ENCODE measurements at places on chromosomes 2 and 18. TPM values are rescaled to one million over a fixed set of nuclear protein-coding genes. Genes with fewer than 3 reads are reported as not detected.
A peak's percentile ranks its signal among the peaks of the same experiment; 100 is the strongest.

CYRIA gene
- total RNA-seq, result 0.13 TPM

PARD6G gene
- total RNA-seq, result 5.2 TPM

ATIC gene
- total RNA-seq, result 223 TPM

UCN gene
- total RNA-seq, result 4.4 TPM

DNA sequence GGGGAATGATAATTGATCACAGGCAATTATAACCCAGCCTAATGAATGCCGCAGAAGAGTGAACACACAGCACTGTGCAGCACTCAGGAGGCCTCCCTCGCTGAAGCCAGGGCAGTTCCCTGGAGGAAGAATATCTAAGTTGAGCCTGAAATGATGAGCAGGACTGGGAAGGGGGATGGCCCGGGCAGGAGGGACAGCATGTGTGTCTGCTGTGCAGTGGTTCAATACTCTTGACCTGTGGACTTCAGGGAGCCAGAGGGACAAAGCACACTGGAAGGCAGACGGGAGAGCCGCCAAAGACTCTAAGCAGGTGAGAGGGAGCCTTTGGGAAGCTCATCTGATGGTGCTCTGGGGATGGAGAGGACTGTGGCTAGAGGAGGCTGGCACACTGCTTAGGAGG lies 62.6 kb downstream of the ARHGEF4 start:
- H3K36me3 ChIP-seq, result no peaks in the 10 kb centered on the region
- no peaks in the 10 kb centered on the region for H3K27me3 ChIP-seq
- no peak for DNase-seq
- H3K4me3 ChIP-seq, result no peak overlapping the region
- H3K27ac ChIP-seq, result no peak overlapping the region
- H3K4me1 ChIP-seq, result no peaks in the 10 kb centered on the region

DNA sequence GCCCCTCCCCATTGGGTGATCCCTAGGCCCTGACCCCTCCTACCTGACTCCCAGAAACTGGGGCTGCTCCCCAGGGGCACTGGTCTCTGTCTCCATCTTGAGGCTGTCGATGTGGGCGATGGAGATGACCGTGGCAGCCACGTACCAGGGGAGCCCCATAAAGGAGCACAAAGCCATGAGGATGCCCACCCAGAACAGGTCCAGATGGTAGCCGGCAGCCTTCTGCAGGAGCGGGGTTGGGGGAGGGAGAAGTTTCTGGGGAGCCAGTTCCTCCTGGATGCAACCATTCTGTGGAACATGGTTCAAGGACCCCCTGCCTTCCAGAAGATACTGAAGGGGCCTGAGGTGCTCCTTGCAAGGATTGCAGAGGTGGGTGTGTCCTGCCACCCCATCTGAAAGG lies 34.0 kb downstream of the MTHFD2 start:
- H3K27ac ChIP-seq, result no peak overlapping the region
- H3K4me3 ChIP-seq, result no peak overlapping the region
- H3K27me3 ChIP-seq, result no peaks in the 10 kb centered on the region
- DNase-seq, result no peak
- H3K36me3 ChIP-seq, result no peaks in the 10 kb centered on the region
- no peaks in the 10 kb centered on the region for H3K4me1 ChIP-seq

DNA sequence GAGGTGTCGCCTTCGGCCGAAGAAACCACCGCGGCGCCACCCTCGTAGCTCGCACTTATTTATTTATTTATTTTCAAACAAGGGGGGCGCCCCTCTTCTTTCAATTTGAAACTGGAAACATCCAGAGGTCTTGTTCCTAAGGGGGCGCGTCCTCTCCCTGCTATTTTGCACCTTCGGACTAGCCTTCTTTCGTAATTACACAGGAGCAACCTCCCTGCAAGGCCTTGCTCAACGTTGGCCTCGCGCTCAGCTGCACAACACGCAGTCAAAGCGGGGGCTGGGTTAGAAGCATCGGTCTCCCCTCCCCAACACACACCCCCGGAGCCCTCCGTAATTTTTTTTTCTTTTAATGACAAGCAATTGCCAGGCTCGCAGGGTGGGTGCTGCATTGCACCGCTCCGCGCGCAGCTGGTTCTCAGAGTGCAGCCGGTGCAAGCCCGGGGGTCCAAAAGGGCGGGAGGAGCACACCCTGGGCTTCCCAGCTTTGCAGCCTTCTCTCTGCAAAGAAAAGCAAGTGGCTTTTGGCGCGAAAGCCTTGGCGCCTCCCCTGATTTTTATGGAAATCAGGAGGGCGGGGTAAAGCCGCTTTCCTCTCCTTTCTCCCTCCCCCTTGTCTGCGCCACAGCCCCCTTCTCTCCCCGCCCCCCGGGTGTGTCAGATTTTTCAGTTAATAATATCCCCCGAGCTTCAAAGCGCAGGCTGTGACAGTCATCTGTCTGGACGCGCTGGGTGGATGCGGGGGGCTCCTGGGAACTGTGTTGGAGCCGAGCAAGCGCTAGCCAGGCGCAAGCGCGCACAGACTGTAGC lies at the start of gene MYCN:
Gene MYCN, plus strand, starts transcription at position 697 of the 807 bp plus-strand sequence. CDS start 1,515 bp downstream, outside the sequence.
- H3K27me3 ChIP-seq, result peaks cover 26% of the 10 kb centered on the region
- H3K36me3 ChIP-seq, result no peaks in the 10 kb centered on the region
- H3K4me1 ChIP-seq, result peaks cover 12% of the 10 kb centered on the region
- DNase-seq, result no peak
- peak within 1 kb of the TSS; percentile 46 for H3K4me3 ChIP-seq
- no peak within 1 kb of the TSS for H3K27ac ChIP-seq

- no peak overlapping the region for H3K27ac ChIP-seq
- no peak overlapping the region for H3K4me3 ChIP-seq
- H3K36me3 ChIP-seq, result no peaks in the 10 kb centered on the region
- no peaks in the 10 kb centered on the region for H3K27me3 ChIP-seq
- no peak for DNase-seq
- H3K4me1 ChIP-seq, result no peaks in the 10 kb centered on the region
Measured at GRCh38 chr2:240786871-240787311, 33.1 kb downstream of the KIF1A start.

DNA sequence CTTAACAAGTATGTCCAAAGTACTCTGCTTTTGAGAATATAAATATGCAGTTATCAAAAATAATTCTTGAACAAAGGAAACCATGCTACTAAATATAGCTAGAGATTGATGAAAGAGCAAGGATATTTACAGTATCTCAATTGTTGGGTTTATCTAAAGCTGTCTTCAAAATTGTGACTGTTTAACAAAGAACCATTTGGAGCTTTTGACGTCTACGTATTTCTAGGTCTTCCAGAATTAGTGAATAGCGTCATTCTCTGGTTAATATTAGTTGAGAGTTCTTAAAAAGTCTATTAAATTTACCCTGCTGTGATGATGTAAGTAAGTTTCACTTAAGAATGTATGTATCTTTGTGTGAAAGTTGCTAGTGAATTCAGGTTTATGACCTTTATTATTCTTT lies 223.1 kb upstream of the SIX3 start:
- DNase-seq, result no peak
- no peak overlapping the region for H3K27ac ChIP-seq
- H3K4me1 ChIP-seq, result no peaks in the 10 kb centered on the region

GRCh38 chr2:206054952-206055351 lies 31.0 kb downstream of the INO80D start:
- DNase-seq, result no peak
- 0 out of 2 replicates have a peak, but pooled peaks cover 6% of the 10 kb centered on the region for H3K36me3 ChIP-seq
- no peaks in the 10 kb centered on the region for H3K4me1 ChIP-seq
- no peaks in the 10 kb centered on the region for H3K27me3 ChIP-seq
- H3K4me3 ChIP-seq, result no peak overlapping the region

GRCh38 chr18:79513381-79514081 lies 117.8 kb downstream of the NFATC1 start:
- H3K4me3 ChIP-seq, result no peak overlapping the region
- H3K27me3 ChIP-seq, result no peaks in the 10 kb centered on the region
- H3K4me1 ChIP-seq, result no peaks in the 10 kb centered on the region
- H3K27ac ChIP-seq, result no peak overlapping the region
- H3K36me3 ChIP-seq, result no peaks in the 10 kb centered on the region
- no peak for DNase-seq

GRCh38 chr2:38551171-38551570 lies 51.6 kb downstream of the HNRNPLL start:
- no peaks in the 10 kb centered on the region for H3K27me3 ChIP-seq
- DNase-seq, result no peak
- no peak overlapping the region for H3K27ac ChIP-seq
- H3K4me1 ChIP-seq, result no peaks in the 10 kb centered on the region

DNA sequence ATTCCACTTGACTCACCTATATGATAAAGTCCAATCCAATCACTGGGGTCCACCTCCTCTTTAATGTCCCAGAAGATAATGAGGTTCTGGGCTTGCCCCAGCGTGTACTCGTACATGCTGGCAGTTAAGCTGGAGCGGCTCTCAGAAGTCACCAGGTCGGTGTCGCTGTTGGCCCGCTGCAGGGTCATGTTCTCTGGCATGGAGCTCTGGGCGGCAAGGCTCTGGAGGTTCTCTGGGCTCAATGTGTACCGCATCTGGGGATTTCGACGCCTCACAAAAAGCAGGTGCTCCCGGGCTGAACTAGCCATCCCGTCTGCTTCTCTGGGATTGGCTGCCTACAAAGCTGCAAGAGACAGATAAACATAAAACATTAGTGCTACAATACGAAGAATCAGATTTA lies 206.4 kb upstream of the CCDC150 start:
- no peaks in the 10 kb centered on the region for H3K27me3 ChIP-seq
- no peaks in the 10 kb centered on the region for H3K36me3 ChIP-seq
- no peak for DNase-seq
- H3K27ac ChIP-seq, result no peak overlapping the region
- no peaks in the 10 kb centered on the region for H3K4me1 ChIP-seq

DNA sequence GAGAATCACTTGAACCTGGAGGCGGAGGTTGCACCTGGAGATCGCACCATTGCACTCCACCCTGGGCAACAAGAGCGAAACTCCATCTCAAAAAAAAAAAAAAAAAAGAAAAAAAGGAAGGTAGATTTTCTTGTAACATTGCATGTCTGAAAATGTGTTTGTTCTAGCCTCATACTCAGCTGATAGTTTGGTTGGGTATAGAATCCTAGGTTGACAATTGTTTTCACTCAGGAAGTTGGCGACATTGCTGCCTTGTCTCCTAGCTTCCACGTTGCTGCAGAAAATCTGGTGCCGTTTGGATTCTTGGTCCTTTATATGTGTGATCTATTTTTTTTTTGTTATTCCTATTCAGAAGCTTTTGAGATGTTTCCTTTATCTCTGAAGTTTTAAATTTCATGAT lies 4.7 kb downstream of the ING5 start:
- no peak for DNase-seq
- no peaks in the 10 kb centered on the region for H3K27me3 ChIP-seq
- H3K4me1 ChIP-seq, result peaks cover 6% of the 10 kb centered on the region
- peaks cover 6% of the 10 kb centered on the region for H3K36me3 ChIP-seq
- no peak overlapping the region for H3K4me3 ChIP-seq

GRCh38 chr2:235901243-235901642 lies 266.9 kb downstream of the GBX2 start:
- DNase-seq, result no peak
- H3K27me3 ChIP-seq, result no peaks in the 10 kb centered on the region
- no peaks in the 10 kb centered on the region for H3K36me3 ChIP-seq
- H3K4me1 ChIP-seq, result no peaks in the 10 kb centered on the region
- H3K27ac ChIP-seq, result no peak overlapping the region

DNA sequence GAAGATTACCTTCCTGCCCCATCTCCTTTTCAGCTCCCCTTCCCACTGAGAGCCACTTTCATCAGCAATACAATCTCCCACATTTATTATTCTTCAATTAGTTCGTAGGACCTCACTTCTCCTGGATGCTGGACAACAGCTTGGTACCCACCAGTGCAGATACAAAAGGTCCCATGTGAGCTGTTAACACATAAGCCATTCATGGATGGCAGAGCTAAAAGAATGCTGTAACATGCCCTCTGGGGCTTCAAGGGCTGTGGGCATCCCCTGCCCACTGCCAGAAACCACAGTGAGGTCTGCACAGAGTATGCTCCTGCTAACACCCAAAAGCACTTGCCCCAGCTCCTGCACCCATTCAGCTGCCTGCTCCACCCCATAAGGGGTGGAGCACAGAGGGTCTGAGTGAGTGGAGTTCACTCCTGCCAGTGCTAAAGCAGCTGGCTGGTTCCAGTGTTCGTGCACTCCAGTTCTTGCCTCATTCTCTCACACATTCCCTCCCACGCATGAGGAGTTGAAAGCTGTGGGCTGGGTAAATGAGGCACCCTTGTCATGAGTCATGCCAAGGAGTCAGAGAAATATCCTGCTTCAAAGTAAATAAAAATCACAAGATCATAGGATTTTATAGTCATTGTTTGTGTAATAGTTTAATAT lies 305.9 kb upstream of the TMEFF2 start:
- no peaks in the 10 kb centered on the region for H3K27me3 ChIP-seq
- no peaks in the 10 kb centered on the region for H3K4me1 ChIP-seq
- DNase-seq, result no peak
- H3K4me3 ChIP-seq, result no peak overlapping the region

DNA sequence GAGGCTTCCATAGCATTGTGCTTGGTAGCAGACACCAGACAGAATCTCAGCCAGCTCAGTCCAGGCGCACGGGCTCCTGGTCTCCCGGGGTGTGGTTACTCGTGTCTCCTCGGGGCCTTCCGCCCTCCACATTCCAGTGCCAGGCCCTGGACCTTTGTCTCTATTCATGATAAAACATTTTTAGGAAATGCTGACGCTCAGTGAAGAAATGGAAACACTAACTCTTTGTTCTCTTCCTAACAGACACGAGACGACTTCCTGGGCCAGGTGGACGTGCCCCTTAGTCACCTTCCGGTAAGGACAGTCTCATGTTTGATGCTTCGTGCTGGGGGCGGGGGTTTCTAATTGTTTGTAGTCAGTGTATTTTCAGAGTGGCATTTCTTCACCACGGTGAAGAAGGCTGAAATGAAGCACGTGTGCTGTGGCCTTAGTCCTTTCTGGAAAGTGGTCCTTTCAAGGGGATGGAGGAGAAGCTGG lies 271.8 kb downstream of the NEDD4L start:
- H3K27ac ChIP-seq, result peak overlapping the region; percentile 51
- H3K36me3 ChIP-seq, result no peaks in the 10 kb centered on the region
- no peak for DNase-seq
- no peak overlapping the region for H3K4me3 ChIP-seq
- H3K27me3 ChIP-seq, result no peaks in the 10 kb centered on the region

DNA sequence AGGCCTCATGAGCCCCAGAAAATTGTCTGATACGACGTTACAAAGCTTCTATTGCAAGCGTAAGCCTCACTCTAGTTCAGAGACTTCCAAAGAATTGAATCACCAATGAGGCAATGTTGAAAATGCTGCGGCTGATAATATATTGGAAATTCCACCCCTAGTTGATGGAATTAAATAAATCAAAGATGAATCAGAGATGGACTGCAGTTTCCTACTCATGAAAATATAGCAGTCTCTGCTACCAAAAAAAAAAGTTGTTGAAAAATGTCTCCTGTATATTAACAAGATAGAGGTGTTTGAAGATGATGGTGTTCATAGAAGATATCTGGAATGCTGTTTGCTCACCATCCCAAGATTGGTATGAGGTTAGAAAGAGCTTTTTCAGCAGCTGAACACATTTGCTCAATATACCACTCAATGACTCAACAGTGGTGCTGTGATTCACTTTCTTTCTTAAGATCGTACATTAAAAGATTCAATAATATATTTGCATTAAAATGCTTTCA lies 99.8 kb upstream of the ARHGAP28 start:
- no peak overlapping the region for H3K4me3 ChIP-seq
- no peaks in the 10 kb centered on the region for H3K4me1 ChIP-seq
- H3K27me3 ChIP-seq, result no peaks in the 10 kb centered on the region
- H3K36me3 ChIP-seq, result no peaks in the 10 kb centered on the region
- no peak for DNase-seq
- no peak overlapping the region for H3K27ac ChIP-seq

GRCh38 chr2:18171191-18172139 lies 293.0 kb downstream of the KCNS3 start:
- H3K36me3 ChIP-seq, result no peaks in the 10 kb centered on the region
- DNase-seq, result no peak
- H3K27ac ChIP-seq, result no peak overlapping the region
- no peaks in the 10 kb centered on the region for H3K4me1 ChIP-seq

GRCh38 chr2:216601632-216602409 lies 31.4 kb upstream of the IGFBP2 start:
- peaks cover 3% of the 10 kb centered on the region for H3K4me1 ChIP-seq
- no peak for DNase-seq
- no peaks in the 10 kb centered on the region for H3K36me3 ChIP-seq
- no peak overlapping the region for H3K4me3 ChIP-seq
- H3K27ac ChIP-seq, result no peak overlapping the region
- no peaks in the 10 kb centered on the region for H3K27me3 ChIP-seq

Measured in Panc1 (cell line).